Left forelimb (tissue), 1 donor: ENCODE measurements at places on chromosomes 5 and 9.

DNA sequence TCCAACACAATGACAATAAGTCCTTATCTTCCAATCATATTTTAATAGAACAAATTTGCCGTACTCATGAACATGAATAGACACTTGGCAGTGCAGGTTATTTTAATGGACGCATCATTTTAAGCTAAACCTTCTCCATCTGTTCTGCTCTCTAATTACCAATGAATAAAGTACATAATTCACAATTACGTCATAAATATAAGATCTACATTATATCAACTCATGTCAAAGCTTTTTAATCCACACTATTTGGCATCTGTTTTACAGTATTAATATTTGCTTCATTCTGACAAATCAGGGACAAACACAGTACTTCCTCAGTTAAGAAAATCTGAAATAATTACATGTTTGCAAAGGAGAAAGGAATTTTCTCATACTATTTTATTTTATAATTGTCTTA, 344.1 kb upstream of the DMAC1 start:
- DNase-seq, result no peak

DNA sequence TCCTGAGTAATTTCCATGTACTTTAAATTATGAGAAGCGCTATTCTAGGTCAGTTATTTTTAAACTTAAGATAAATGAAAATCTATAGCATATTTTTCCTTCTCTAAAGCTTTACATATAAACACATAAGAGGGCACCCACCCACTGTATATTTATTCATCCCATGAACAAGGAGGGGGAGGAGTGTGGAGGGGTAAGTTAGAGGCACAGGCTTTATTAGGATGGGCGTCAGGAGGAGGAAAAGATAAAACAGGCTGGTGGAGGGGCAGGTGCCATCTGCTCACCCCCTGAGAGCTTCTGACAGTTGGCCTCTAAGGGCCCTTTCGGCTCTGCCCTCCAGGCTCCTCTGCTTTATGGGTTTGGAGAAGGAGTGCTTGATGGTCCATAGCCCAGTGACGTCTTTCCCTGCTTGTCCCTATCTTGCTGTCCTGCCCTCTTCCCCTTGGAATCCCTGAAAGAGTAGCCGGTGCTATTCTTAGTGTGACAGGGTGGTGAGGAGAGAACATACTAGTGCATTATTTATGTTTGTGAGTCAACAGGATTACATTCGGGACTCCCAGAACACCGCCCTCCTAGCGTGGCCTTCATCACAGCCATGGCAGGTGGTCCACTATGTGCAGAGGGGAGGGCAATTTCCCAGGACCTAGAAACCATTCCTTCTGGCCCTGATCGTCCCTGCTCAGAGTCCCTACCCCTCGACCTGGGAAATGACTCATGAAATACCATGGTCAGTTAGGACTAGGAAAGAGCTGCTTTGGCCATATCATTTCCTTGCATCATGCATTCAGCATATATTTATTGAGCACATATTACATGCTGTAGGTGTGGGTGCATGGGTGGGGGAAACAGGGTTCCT, 7.9 kb upstream of the SYNPO start:
- no peak for DNase-seq

DNA sequence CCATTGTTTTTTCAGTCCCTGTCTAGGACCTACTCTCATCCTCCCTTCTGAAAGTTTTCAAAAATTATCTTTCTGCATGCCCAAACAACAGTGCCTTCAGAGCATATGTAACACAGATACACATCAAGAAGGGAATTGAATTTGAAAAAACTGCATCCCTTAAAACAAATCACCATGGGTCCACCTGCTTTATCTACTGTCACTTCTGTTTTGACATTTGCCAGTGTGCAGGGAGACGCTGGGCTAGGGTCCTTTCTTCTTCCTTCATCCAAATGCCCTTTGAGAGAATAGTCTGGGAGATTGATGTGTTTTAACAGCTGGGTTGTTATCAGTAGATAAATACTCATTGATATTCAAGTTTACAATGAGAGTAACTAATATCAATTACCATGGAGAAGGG, 1630.1 kb downstream of the MAT2B start:
- no peak for DNase-seq

GRCh38 chr9:33172256-33173238, 5.4 kb upstream of the B4GALT1 start:
- DNase-seq, result no peak

DNA sequence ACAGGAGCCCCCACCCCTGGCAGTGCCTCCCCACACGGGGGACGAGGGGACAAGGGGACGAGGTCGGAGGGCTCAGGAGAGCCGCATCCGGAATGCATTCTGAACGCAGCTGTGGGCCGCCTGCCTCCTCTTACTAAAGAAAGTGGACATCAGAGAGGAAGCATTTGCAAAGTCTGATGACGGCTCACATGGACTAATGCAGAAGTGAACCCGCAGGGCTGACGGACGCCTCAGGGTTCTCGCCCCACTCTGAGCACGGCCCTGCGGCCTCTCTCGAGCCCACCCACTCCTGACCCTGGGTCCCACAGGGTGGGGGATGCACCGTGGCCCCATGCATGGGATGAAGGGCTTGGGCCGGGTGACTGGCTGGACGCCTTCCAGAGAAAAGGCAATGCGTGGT, 5.9 kb downstream of the LPCAT1 start:
- DNase-seq, result peak; percentile 49

DNA sequence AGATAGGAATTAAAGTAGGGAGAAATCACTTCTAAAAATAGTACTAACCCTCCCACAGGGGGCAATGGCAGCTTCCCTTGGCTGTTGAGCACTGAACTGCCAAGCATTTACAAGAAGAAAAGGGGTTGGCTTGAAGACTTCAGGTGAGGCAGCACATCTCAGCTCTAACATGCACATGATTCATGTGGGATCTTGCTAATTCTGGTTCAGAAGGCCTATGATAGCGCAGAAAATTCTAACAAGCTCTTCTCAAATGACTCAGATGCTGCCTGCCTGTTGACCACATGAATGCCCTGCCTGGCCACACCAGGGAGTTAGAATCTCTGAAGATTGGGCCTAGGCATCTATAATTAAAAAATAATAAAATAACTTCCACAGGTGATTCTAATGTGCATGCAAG, 22.6 kb downstream of the CD180 start:
- DNase-seq, result no peak

- no peak for DNase-seq
Measured at GRCh38 chr5:158751961-158752655, 347.6 kb downstream of the EBF1 start.

GRCh38 chr9:35891646-35892045, 14.4 kb upstream of the HRCT1 start:
- DNase-seq, result no peak

- DNase-seq, result no peak
Measured at GRCh38 chr9:3804103-3804502, 278.3 kb upstream of the RFX3 start.

- no peak for DNase-seq
Measured at GRCh38 chr5:119541716-119542115, 87.6 kb upstream of the FAM170A start.

DNA sequence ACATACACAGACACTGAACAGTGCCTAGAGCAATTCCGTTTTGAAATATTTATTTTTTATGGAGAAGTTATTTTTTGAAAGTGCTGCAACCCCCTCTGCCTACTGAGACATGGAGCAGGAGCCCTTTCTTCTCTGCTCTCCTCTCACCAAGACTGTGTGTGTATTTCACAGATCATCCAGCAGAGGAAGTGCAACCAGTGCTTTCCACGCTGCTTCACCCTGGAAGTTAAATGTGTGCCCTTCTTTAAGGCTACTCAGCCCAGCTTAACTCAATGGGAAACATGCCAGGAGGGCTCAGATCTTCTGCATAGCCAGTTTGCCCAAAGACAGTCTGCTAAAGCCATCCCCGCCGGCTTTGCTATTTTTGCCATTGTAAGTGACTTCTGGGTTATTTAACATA, 606.3 kb downstream of the TLE1 start:
- no peak for DNase-seq

- no peak for DNase-seq
Measured at GRCh38 chr5:132050661-132051552, 9.5 kb upstream of the IL3 start.

- no peak for DNase-seq
Measured at GRCh38 chr5:135019314-135019713, 14.7 kb downstream of the PITX1 start.

DNA sequence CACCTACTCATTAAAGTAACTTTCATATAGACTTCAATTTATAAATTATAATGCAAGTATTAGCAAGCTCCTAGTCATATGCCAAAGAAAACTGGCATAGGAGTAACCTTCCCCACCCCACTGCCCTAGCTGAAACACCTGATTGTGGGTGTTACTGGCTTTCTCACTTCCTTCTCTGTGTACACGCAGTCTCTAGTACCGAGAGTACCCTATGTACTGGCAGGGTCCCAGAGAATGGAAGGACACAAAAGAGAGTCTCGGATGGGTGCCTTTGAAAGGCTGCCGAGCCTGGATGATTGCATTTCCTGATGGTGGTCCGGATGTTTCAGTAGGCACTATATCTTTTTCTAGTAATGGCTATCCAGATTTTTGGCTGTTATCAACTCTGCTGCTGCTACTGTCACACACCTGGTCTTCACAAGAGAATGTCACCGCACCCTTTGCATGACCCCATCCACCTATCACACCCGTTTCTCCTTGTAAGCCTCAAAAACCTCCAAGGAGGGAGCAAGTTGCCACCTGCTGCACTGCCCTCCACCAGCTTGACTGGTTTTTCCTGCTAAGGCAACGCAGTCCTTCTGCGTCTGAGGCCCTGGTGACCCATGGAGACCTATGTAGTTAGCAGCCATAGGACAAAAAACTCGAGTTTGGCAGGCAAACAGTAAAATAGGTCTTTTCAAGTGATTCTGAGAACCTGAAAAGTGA, 53.8 kb upstream of the CLINT1 start:
- DNase-seq, result no peak

DNA sequence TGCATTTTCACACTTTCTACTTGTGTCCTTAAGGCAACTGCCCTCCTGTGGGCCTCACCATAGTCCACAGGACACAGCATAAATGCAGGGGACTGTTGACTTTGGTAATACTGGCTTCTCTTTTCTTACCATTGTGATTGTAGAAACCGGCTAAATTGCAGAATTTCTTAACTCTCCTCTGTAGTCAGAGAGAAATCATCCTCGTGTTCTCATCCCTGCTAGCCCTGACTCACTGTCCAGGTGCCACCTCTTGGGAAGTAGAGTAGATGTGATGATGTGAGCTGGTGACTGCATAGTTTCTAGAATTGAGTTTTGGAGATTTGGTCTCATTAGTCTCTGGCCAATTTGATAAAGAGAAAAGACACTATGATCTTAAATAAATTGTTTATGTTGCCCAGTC, 5.5 kb downstream of the PHF24 start:
- no peak for DNase-seq

- no peak for DNase-seq
Measured at GRCh38 chr9:100219347-100219746, 120.3 kb downstream of the INVS start.
